HEK293T (cell line): ENCODE measurements at places on chromosomes 11 and 22.
A peak's percentile ranks its signal among the peaks of the same experiment; 100 is the strongest.

DNA sequence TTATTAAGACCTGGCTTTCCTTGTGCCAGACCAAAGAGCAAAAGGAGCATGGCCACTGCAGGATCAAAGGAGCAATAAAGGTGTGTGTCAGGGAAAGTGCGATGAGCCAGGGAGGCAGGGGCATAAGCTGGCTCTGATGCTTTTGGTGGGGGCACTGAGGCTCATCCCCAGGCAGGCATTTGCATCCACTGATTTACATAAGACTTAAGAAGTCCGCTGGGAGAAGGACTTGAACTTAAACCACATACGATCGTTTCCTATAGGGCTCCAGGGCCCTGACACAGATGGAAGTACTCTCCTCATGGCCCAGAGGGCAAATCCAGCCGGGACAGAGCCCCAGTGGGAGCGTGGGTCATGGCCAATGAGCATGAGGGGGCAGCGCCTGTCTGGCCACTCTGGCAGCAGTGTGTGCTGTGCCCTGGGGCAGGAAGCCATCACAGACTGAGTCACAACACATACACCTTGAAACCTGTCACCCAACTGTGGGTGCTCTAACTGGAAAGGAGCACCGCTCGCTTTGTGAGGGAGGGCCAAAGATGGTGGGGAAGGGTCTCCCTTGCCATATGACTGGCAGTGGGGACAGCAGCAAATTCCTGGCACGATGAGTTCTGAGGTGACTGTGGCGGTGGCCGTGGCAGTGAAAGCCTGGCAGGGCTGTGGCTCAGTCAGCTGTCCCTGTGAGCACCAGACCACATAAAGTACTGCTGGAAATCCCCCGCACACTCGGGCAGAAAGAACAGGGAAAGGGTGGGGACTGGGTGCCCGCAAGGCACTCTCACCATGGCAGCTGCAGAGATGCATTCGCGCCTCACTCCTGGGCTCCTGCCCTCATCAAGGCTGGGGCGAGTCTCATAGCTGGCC is 79.4 kb upstream of the LMO1 start:
- DNase-seq, result no peak

DNA sequence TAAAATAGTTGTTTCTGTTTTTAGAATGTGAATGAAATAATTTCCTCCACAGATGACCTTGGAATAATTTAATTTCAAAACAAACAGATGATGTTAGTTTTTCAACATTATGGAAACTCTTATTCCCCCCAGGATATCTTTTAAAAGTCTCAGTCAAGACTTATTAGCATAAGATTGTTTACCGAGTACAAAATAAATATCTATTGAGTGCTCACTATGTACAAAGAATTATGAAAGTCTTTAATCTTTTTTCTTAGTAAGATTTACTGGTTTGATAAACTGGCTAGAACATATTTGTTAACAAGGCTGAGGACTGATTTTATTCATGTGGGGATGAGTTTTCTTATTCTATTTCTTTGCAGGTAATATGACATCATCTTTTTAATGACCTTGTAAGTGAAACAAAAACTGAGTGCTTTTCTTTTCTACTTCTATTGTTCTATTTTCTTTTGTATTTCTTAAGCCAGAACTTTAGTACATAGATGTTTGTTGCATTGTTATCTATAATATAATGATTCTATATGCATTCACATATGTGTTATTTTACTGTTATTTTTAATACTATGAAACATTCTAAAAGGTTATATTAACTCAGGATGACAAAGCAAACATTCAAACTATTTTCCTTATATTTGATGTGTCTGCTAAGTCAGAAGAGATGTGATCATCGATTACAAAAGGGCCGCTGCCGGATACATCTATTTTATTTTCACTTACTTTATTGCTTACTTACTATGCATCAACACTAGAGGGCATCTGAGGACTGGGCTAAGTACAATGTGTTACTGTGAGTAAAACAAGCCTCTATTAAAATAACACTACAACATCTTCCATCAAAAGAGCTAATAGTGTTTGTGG is 111.0 kb upstream of the ARHGAP42 start:
- peak; percentile 42 for DNase-seq

- DNase-seq, result no peak
These were observed 5.4 kb downstream of the FDX1 start for GRCh38 chr11:110434952-110435779.

DNA sequence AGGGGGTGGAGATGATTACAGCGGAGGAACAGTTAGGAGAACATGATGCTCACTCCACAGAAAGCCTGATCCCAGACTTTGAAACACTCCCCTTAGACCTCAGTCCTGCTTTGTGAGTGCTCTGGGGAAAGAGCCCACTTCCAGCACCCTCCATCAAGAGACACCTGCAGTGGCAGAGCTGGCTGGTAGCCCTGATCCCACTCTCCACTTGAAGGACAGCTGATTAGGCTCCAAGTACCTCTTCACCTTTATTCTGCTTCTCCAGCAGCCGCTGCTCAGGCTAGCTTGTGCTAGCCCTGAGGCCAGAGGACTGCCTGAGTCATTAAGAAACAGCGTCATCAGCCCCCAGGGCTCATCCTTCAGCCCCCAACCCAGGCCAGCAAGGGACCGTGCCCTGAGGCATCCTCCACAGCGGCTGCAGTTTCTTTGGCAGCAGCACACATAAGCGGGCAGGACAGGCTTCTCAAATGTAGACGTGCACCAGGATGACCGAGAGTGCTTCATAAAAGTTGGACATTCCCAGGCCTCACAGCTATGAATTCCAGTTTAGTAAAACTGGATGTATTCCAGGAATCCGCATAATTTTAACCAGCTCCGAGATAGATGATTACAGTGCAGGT is 146.0 kb upstream of the TBCEL start:
- DNase-seq, result no peak

- no peak for DNase-seq
These were observed 215.9 kb upstream of the CCDC90B start for GRCh38 chr11:83502041-83502440.

- no peak for DNase-seq
These were observed 55.0 kb upstream of the GLYAT start for GRCh38 chr11:58786693-58787092.

DNA sequence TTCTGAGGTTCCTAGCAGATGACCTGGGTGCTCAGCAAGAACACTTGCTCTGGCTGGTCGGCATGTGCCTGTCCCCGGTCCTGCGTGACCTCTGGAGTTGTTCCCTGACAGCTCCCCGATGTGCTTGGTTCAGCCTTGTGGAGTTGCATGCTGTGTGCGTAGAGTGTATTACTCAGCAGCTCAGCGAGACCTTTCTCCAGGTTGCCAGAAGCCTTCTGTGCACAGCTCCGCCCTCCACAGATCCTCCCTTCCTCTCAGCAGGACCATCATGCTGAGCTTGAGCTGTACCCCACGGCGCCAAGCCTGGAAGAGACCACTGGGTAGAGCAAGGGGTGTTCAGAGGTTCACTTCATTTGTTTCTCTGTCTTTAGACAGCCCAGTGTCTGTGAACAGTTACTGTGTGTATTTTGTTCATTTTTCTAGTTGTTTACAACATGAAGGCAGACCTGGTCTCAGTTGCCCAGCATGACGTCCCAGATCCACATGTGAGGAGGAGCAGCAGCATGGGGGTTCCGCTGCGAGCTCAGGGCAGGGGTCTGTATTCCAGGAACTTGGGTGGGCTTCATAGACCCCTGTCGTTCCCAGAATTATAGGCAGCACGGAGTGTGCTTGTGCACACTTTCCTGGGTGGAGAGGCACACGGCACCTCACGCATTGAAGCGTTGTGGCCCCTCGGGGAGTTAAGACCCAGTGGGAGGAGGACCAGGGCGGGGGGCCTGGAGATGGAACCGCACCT is 148.6 kb downstream of the IGLL1 start:
- DNase-seq, result peak; percentile 19

- DNase-seq, result no peak
These were observed 7.1 kb upstream of the MYBPC3 start for GRCh38 chr11:47359586-47359985.

DNA sequence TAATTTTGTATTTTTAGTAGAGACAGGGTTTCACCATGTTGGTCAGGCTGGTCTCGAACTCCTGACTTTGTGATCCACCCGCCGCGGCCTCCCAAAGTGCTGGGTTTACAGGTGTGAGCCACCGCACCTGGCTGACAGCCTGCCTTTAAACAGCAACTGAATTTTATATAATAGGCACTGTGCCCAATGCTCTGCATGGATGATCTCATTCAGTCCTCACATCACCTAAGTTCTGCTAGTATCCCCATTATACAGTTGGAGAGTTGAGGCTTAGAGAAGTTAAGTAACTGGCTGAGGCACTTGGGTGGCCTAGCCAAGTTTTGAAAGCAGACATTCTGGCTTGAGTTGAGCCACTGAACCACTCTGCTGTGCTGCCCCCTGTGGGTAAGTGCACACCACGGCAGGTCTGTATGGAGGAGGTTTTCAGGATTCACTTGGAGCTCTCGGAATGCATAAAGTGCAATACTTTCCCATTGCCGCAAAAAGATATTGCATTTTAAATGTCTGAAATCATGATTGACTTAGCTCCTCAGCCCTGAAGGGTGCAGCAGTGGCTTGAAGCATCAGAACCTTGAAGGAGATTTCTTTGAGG is 112.4 kb downstream of the LDLRAD3 start:
- peak; percentile 63 for DNase-seq

- no peak for DNase-seq
These were observed 308.9 kb downstream of the MN1 start for GRCh38 chr22:27492566-27493201.

DNA sequence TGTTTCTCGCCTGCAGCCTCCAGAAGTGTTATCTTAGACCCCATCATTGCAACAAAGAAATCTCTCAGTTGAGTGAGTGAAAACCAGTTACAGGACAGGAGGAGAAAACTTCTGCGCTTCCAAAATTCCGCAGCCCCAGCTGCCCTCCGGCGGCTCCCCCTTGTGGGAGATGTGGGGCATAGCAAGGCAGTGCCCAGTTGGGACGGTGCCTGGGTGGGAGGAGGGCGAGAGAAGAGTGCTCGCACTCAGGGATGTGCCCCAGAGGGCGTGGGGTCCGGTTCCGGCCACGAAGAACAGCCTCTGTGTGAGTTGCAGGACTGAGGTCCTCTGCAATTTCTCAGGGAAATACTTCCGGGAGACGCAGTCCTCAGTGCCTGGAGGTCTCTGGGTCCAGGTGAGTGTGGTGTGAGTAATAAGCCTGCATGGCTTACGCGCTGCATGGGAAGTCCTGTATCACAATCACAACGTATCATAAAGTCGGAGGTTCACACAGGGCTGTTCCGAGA is 87.0 kb upstream of the BLID start:
- peak; percentile 76 for DNase-seq

DNA sequence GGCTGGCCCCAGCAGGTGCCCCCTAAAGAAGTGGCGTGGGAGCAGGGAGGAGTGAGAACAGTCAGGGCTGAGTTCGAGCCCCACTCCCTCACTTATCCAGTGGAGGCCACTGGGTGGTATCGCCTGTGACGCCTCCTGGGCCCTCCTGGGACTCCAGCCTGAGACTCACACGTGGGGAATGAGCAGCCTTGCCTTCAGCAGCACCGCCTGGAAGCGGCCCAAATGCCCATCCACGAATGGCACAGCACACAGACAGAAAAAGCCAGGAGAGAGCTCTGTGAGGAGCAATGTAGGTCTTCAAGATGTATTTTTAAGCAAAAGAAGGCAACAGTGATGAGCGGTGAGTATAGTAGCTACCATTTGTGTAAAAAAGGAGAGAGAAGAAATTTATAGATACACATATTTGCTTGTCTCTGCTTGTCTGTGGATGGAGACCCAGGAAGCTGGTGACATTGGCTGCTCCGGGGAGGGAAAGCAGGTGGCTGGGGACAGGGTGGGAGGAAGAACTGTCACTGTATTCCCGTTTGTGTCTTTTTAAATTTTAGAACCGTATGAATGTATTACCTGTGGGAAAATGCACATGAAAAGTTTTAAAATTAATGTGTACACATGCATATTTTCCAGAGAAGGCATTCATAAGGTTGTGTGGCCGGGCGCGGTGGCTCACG is 13.2 kb downstream of the KCNJ4 start:
- no peak for DNase-seq

GRCh38 chr11:112613051-112613972 is 347.9 kb upstream of the NCAM1 start:
- DNase-seq, result no peak

- no peak for DNase-seq
These were observed 499.6 kb upstream of the B3GAT1 start for GRCh38 chr11:134911514-134912180.

GRCh38 chr11:129374081-129374992 is 1.3 kb upstream of the BARX2 start:
- DNase-seq, result peak; percentile 49

DNA sequence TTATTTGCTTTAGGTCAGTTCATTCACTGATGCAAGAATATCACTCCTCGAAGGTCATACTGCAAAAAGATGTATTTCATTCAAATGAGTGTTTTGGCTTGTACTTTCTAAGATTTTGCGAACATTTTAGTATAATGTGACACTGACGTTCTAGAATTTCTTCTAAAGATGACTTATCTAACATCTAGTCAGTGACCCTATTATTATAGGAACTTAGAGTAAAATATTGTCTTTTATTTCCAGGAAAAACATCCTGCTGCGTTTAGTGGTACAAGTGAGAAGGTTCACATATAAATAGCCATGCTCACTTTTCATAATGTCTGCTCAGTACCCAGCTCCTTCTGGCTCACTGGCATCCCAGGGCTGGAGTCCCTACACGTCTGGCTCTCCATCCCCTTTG is at the start of gene OR52M1:
Gene OR52M1, plus strand, starts transcription at position 301 of the 400 bp plus-strand sequence. Its CDS starts 0 bp downstream, at position 301.
- DNase-seq, result no peak

DNA sequence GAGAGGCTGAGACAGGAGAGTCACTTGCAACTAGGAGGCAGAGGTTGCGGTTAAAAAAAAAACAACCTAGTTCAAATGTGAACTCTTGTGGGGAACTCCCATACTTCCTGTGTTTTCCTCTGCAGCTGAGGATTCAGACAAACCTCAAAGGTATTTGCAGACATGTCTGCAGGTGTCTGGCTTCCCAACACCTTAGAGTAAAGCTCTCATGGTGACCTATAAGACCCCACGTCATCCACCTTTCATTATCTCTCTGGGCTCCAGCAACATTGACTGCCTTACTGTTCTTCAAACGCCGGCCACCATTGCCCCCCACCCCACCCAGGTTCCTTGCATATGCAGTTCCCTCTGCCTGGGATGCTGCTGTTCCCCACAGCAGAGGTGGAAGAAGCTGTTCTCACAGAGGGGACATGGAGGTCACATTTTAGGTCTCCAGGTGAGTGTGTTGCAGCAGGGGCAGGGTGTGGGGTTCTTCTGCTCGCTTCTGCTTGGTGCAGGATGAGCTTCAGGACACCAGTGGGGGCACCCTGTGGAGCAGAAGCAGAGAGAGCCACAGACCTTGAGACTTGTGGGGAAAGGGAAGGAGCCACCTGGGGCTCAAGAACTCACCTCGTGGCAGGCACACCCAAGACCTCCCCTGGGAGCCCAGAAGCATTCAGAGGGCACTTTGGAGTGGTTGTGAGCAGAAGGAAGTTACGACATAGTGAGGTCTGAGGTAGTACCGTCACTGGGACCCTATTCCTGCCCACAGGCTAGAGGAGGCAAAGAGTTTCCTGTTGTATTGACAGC is 203.2 kb downstream of the CSNK2A3 start:
- no peak for DNase-seq

DNA sequence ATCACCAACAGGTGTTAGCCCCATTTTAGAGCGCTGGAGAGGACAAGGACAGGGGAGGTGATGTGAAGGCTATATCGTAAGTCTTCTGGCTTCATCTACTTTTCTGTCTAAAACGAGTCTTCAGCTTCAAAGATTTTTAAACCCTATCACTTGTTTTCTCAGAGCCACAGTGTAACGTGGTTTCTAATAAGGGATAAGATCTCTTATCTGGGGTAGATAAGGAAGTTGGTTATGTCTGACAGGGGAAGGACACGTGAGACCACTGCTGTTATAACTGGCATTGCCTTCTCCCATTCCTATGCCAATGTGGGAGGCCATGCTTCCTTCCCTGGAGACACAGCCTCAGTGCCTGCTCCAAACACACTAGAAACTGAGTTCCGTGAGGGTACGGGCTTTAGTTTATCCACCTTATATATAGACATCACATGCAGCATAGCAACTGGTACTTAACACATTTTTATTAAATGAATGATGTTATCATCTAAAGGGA is 39.3 kb downstream of the LARGE2 start:
- no peak for DNase-seq
